ENCODE measurements at places on chromosomes 5 and 9.
A peak's percentile ranks its signal among the peaks of the same experiment; 100 is the strongest.

- peak; percentile 42 for DNase-seq
These were observed 73.4 kb upstream of the PPARGC1B start for GRCh38 chr5:149656576-149657182.

GRCh38 chr5:4758996-4759395, 381.1 kb upstream of the ADAMTS16 start:
- no peak for DNase-seq

DNA sequence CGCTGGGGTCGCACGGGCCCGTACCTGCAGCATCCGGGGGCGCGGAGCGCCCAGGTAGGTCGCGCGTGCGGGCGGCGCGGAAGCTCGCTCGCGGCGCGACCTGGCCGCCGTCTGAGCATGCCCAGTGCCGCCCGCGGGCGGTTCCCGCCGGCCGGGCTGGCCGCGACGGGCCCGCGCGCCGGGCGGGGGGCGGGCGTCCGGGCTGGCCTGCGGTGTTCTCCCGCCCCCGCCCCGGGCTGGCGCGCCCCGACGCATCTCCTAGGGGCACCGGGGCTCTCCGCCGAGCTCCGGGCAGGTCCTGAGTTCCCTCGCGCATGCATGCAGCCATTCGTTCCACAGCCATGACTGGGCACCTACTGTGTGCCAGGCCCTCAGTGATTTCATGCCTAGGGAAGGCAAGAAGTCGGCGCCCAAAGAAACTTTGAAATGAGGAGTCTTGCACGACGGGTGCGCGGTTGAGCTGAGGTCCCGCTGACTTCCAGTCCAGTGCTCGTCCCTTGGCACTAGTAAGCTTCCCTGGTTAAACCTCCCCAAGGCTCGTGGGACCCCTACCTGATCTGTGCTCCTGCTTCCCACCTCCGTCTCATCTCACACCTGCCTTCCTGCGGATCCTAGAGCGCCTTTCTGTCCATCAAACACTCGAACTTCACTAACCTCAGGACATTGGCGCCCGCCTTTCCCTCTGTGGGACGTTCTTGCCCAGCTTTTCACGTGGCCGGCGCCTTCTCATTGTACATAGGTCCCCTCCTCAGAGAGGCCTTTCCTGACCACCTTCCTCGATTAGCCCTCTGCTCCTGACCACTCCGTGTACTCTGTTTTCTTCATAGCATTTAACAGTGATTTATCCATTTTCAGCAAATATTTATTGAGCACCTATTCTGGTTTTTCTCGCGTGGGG, at the start of gene PTPN3:
PTPN3 (minus strand) TSS at position 113 of the 898 bp plus-strand sequence. CDS start 34,873 bp downstream, outside the sequence.
- DNase-seq, result no peak

DNA sequence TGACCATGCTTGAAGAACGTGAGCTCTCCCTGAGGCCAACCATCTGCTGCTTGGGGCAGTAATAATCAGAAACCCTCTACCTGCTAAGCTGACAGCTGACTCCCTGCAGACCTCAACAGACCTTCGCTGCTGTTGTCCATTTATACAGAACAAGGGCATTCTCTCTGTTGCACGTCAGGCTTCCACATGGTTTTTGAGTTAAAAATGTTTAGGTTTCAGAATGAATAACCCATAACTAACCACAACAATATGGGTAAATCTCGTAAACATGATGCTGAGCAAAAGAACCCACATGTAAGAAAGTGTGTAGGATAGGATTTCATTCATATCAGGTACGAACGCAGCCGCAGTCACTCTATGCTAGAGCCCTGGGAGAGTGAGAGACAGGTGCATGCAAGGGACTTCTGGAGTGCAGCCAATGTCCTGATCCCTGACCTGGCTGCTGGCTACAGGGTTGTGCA, 348.5 kb downstream of the MED10 start:
- DNase-seq, result no peak

DNA sequence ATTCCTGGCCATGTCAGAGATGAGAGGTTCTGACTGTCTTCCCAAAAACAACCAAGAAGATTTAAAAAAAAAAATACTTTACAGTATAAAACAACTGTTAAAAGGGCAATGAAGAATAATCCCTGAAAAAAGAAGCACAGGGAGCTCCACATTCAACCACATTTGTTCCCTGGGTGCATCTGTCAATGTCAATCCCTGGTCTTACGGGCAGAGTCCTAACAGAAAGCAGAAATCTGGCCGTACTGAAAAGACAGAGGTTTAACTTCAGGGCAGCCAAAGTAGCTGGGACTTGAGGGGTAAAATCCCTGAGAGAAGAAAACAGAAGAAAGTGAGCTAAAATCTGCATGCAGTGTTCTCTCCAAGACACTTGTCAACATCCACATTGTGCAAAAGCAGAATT, 76.6 kb downstream of the RICTOR start:
- no peak for DNase-seq

- no peak for DNase-seq
These were observed 206.0 kb downstream of the PCSK1 start for GRCh38 chr5:96226941-96227552.

- no peak for DNase-seq
These were observed 152.3 kb downstream of the MAPKAP1 start for GRCh38 chr9:125554726-125555125.

DNA sequence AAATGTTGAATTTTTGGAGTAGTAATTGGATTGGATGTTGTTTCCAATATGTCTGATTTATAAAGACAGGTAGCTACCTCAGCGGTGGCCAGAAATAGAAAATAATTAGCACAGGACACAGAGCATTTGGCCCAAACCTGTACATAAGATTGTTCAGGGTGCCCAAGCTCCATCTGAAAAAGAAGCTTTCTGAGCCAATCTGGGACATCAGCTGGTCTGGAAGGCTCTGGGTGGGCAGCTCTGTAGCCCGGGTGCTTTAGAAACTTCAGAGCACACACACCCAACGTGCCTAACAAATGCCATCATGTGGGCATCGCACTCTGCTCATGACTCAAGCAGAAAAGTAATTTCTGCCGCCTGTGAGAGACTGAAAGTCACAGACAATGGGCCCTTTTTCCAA, 460.7 kb downstream of the ICE1 start:
- no peak for DNase-seq

GRCh38 chr5:144712090-144712489, 541.4 kb downstream of the KCTD16 start:
- DNase-seq, result no peak

GRCh38 chr5:6184481-6184880, 193.9 kb downstream of the MED10 start:
- DNase-seq, result no peak
